Activated CD8-positive, alpha-beta memory T cell treated with anti-CD3 and anti-CD28 coated beads, Interleukin-2, amount 50 U/mL, for 48 hours (primary cell): ENCODE measurements at places on chromosomes 16 and 17.

- no peak for DNase-seq
Measured at GRCh38 chr16:54489225-54490111, 202.9 kb upstream of the IRX3 start.

DNA sequence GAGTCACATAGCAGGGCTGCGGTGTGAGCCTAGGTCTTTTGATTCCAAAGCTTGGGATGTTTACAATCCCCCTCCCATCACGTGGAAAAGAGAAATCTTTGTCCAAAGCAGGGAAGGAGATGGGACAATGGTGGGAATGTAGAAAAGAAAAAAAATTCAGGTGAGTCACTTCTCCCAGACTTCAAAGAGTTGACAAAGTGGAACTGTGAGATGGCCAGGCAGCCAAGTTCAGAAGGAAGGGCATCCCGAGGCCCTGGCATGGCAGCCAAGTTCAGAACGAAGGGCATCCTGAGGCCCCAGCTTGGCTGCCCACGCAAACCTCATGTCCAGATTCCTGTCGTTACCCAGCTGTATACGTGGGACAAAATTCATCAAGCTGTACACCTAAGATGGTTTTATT, 47.5 kb downstream of the FOXL1 start:
- DNase-seq, result no peak

- no peak for DNase-seq
Measured at GRCh38 chr16:49899991-49900695, 44.2 kb upstream of the ZNF423 start.

DNA sequence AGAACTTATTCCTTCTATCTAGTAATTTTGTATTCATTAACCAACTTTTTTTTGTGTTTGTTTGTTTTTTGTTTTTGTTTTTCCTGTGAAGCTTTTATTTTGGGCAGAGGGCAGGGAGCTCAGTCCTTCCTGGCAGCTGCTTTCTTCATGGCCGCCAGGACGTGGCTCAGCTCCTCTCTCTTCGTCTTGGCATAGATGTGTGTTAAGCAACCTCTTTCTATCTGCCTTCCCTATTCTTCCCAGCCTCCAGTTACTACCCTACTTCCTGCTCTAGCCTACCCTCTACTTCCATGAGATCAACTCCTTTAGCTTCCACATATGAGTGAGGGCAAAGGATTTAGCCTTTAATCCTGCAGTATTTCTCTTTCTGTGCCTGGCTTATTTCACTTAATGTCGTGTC, 8.2 kb upstream of the BRD7 start:
- DNase-seq, result no peak

GRCh38 chr17:80252871-80253270, 7.8 kb upstream of the RNF213 start:
- DNase-seq, result peak; percentile 89

- no peak for DNase-seq
Measured at GRCh38 chr16:13453325-13453724, 466.6 kb upstream of the ERCC4 start.
